ENCODE measurements at places on chromosomes 2 and 18.

DNA sequence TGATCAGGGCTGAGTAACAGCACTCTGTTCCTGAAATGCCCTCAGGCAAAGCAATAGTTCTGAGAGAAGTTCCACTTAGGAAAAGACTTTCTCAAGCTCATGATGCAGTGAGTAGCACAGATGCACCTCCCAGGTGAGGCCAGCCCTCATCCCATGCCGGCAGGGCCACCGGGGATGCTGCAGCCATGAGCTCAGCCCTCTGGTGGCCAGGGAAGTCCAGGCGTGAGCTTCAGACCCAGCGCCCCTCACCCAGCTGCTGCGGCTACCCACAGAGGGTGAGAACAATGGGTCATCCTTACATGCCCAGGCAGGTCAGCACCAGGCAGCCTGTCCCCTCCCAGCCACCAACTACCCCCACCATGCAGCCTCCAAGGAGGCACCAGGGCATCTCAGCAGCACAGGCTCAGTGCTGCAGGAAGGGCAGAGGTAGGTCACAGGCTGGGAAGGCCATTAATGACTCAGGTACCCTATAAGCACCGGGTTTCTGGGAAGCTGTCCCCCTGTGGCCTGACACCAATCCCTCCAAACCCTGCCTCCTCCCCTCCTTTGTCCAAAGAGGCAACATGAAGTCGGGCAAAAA is 50.6 kb downstream of the TTC32 start:
- DNase-seq: no peak

DNA sequence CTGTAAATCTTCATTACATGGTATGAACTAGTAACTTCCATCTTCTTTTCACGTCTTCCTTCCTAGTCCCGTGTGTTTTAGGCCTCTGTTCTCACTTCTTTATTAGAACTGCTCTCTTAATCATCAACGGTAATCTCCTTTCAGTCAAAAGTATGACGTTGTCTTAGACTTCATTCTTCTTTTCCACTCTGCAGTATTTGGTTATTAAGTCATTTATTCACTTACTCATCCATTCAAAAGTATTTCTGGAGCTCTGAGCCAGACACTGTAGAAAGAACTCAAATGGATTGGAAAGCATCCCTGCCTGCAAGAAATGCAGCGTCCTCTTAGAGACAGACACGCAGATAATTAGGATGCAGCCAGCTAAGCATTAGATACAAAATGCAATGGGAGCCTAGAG is 494.6 kb upstream of the NRP2 start:
- no peak for DNase-seq

DNA sequence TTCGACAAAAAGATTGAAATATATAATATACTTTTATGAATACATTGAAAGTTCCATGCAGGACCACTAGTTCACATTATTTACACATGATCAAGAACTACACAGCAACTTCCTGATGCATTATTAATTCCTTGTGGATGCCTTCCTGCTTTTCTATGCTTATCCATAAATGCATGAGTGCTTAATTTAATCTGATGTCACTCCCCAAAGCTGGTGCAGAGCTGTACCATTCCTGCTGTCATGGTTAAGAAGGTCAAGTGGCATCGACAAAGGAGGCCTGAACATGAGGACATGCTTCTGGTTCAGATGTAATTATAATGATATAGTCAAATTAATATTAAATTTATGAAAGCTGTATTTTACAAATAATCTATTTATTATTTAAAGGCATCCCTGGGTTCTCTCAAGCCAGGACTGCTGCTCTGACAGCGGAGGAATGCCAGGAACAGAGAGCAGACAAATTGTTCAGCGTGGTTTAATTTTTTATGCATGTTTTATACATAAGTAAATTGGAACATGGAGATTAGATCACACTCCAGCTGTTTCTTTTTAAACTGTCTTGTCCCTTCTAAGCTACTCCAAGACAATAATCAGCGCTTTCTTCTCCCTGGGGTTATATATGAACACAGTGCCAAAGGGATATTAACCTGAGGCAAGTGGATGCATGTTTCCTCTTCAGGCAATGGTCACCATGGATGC is 307.3 kb upstream of the CNTNAP5 start:
- no peak for DNase-seq

GRCh38 chr18:79857082-79857671 is 59.4 kb downstream of the KCNG2 start:
- peak; percentile 79 for DNase-seq

- DNase-seq: no peak
Observed at GRCh38 chr2:30708491-30709290, 98.6 kb downstream of the CAPN13 start.

DNA sequence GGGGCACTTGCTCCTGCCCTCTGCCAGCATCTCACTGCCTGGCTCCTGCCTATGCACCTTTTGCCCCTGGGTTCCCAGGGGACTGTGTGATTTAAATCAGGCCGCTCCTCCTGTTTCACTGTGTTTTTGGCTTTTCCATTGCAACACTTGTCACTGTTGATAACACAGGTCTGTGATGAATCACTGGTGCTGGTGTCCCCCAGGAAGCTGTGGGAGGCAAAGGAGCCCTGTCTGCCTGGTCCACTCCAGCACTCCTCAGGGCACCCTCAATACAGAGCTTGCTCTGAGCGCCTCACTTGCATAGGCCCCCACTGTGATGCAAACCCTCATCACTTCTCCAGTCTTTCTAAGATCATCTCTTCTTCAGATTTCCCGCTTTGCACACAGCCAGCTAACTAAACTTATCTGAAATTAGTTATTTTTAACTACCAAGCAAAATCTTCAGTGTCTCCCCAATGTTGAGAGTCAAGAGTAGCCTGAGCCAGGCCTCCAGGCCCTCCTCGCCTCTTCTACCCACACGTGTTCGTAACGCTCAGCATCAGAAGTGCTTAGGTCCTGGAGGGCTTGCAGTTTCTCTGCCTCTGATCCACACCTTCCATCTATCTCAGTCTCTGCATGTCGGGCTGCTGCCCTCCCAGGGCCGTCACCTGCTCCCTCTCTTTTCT is 2.8 kb downstream of the TMEM18 start:
- DNase-seq: no peak

GRCh38 chr18:35026407-35027061 is 14.7 kb upstream of the MAPRE2 start:
- peak; percentile 25 for DNase-seq

DNA sequence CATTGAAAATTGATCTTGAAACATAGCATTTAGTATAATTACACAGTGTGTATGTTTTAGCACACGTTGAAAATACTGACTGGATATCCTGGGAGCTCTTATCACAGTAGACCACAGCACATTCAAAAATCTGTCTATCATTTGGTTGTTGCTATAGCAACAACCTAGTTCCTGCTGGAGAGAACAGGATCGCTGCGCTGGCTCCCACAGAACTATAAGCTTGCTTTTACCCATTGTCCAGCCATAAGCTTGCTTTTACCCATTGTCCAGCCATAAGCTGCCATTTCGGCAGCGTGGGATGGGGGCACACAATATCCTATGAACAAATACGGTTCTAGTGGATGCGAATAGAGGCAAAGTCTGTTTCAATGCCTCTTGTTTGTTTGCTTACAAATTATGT is 70.4 kb upstream of the ST6GAL2 start:
- peak; percentile 49 for DNase-seq
